ENCODE measurements at places on chromosomes 4 and X. TPM values are rescaled to one million over a fixed set of nuclear protein-coding genes. Genes with fewer than 3 reads are reported as not detected.

- no peaks in the 10 kb centered on the region for H3K36me3 ChIP-seq
- no peak overlapping the region for H3K27ac ChIP-seq
- DNase-seq: no peak
- no peaks in the 10 kb centered on the region for H3K27me3 ChIP-seq
- H3K4me1 ChIP-seq: no peaks in the 10 kb centered on the region
- H3K4me3 ChIP-seq: no peak overlapping the region
Measured at GRCh38 chr4:95472534-95472933, 76.2 kb downstream of the UNC5C start.

GRCh38 chrX:154300816-154301215, 5.2 kb downstream of the TKTL1 start:
- no peak for DNase-seq
- H3K27me3 ChIP-seq: peaks cover 2% of the 10 kb centered on the region
- H3K36me3 ChIP-seq: no peaks in the 10 kb centered on the region

DNA sequence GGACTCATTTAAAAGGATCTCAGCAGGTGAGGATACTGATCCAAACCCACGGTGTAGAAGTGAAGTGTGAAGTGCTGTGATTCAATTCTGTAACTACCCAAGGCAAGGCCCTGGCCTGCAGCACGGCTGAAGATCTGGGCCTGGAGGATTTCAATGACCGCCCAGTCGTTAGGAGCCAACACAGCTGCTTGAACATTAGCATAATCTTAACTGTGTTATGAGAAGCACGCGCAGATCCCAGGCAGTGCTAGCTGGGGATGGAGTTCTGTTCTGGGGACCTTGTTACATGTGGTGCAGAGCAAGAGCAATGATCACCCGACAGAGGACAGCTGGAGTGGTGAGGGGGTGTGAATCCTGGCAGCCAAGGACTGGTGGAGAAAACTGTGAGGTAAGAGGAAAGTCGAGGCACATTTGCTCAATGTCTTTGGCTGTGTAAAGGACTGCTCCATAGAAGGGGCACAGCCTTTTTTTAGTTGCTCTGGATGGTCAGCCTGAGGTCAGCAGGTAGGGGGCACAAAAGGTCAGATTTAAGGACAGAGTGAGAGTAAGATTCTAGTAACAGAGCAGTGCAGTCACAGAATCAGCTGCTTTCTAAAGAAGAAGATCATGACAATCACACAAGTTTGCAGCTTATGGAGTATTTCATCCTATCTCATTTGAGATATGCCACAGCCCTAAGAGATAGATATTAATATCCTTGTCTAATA, 181.8 kb downstream of the DCLK2 start:
- no peak overlapping the region for H3K27ac ChIP-seq
- peaks cover 12% of the 10 kb centered on the region for H3K36me3 ChIP-seq
- H3K4me1 ChIP-seq: peaks cover 3% of the 10 kb centered on the region
- H3K4me3 ChIP-seq: no peak overlapping the region

DNA sequence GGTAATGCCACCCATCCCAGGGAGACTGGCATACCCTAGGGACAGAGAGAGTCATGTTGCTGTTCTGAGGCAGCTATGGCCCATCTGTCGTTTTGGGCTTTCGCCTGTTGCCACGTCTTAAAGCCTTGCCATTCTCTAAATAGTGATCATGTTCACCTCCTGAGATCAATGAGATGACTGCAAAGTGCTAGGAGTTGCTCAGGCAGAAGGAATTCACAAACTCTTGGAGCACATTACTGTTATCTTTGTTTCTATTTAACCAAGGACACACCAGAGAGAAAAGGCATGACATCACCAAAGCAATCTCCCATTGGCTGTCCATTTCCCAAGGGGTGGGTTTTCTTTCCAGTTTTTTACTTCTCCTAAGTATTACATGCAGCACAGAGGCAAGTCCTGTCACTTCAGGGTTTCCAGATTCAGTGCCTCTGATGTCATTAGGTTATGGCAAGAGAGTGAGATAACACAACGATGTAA, 37.1 kb upstream of the SETD7 start:
- DNase-seq: peak; percentile 92
- H3K36me3 ChIP-seq: no peaks in the 10 kb centered on the region
- H3K4me1 ChIP-seq: peaks cover 18% of the 10 kb centered on the region
- H3K27ac ChIP-seq: peak overlapping the region; percentile 65
- no peaks in the 10 kb centered on the region for H3K27me3 ChIP-seq

FAM9C gene
- not detected for polyA plus RNA-seq

DNA sequence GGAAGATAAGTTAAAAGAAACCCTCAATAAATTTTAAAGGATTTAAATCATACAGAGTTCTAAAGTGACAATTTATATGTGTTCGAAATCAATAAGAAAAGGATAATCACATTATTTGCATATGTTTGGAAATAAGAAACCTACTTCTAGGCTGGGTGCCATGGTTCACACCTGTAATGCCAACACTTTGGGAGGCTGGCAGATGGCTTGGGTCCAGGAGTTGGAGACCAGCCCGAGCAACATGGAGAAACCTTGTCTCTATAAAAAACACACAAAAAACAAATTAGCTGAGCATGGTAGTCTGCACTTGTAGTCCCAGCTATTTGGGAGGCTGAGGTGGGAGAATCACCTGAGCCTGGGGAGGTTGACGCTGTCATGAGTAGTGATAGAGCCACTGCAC, 8.1 kb upstream of the SAP30 start:
- no peaks in the 10 kb centered on the region for H3K36me3 ChIP-seq
- no peaks in the 10 kb centered on the region for H3K27me3 ChIP-seq
- H3K27ac ChIP-seq: no peak overlapping the region
- no peak overlapping the region for H3K4me3 ChIP-seq

GRCh38 chr4:10625131-10625530, 59.4 kb downstream of the CLNK start:
- DNase-seq: no peak
- H3K27me3 ChIP-seq: peaks cover 17% of the 10 kb centered on the region
- no peak overlapping the region for H3K27ac ChIP-seq
- H3K36me3 ChIP-seq: no peaks in the 10 kb centered on the region

- peak; percentile 29 for DNase-seq
- H3K27ac ChIP-seq: no peak overlapping the region
- H3K27me3 ChIP-seq: no peaks in the 10 kb centered on the region
- H3K4me3 ChIP-seq: no peak overlapping the region
- no peaks in the 10 kb centered on the region for H3K36me3 ChIP-seq
- H3K4me1 ChIP-seq: peaks cover 16% of the 10 kb centered on the region
Measured at GRCh38 chr4:52995360-52996030, 133.4 kb downstream of the RASL11B start.

GUCY1A1 gene
- 0.19 TPM for polyA plus RNA-seq

DNA sequence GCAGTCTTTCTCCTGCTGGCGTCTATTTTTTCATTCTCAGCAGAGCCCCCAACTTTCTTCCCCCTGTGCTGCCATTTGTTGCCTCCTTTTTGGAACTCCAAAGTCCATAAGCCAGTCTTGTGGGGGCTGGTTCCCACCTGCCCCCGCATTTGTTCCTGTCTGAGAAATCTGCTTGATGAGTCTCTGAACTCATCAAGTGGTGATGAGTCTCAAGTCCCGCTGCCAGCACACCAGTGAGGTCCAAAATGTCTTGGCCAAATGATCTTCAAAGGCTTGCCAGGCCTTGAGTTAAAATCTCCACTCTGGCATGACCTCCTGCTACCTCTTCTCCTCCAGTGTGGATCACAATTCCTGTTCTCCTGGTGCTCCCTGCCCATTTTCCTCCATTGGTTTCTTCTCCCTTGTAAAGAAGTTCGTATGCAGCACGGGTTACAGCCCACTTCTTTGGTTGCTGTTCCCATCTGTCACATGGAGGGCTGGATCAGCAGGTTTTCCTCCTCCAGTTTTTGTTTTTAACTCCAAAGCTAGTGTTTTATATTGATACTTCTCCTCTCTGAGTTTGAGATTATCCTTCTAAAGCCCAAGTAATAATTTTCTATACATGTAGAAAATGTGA, 72.7 kb upstream of the LIMCH1 start:
- no peak overlapping the region for H3K27ac ChIP-seq
- H3K4me1 ChIP-seq: no peaks in the 10 kb centered on the region
- H3K4me3 ChIP-seq: no peak overlapping the region
- no peaks in the 10 kb centered on the region for H3K27me3 ChIP-seq

NR3C2 gene
- polyA plus RNA-seq: 1.1 TPM

DNA sequence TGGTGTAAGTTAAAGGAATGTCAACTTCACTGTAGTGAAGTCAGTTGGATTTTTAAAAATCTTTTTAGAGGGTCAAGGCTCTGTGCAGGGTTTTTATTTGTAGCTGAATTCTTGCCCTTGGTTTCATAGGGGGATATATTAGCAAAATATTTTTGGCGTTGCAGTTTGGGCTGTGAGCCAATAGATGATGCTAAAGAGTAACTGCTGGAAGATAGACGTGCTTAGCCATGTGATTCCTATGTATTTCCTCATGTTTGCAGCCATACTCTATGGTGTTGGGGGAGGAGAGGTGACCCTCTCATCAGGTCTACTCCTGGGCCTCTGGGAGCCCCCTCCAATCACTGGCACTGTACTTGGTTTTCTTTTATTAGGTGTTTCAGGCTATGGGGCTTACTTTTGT, 246.7 kb upstream of the ARHGAP24 start:
- no peaks in the 10 kb centered on the region for H3K4me1 ChIP-seq
- no peaks in the 10 kb centered on the region for H3K36me3 ChIP-seq
- H3K4me3 ChIP-seq: no peak overlapping the region
- no peaks in the 10 kb centered on the region for H3K27me3 ChIP-seq
- DNase-seq: no peak

GAGE12H gene
- polyA plus RNA-seq: not detected
